ENCODE measurements at places on chromosomes 3 and 15.

DNA sequence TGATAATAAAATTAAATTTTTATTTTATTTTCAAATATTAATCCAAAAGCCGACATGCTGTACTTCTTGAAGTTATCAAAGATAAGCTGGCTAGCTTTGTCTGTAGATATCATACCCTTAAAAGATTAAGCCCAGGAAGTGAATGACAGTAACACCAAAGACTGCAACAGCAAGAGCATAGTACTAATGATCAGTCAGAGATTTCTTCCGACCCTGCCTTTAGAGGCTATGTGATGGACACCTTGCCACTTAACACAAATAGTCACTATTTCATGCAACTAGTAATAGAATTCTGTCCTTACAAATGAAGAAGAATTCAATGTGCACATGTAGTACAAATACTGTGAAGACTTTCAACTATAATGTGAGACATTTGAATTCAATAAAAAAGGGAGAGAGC, 9.3 kb upstream of the MBNL1 start:
- DNase-seq: no peak

DNA sequence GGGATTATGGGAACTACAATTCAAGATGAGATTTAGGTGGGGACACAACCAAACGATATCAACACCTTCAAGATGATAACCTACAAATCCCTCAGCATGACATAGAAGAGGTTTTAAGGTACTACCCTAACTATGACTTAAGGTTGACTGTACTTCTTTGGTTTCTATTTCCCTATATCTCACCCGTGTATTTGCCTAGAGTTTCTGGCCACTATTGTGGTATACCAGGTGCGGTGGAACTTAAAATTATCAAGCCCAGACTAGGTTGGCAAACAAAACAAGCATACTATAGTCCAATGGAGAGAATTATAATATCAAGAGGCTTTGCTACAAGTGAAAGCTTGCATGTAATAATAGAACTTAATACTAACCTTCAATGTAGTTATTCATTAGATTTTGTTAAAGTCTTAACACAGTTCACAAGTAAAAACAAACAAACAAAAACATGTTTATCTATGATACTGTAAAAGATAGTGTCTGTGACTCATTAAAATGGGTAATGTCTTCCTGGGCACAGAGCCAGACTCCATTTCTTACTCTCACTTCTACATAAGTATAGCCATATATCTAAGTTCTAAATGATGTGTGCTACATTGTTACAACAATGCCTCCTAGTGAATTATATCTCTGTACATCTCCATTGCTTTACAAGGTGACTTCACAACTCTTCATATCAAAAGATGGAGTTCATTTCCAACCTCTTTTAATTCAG, 479.1 kb downstream of the ZBBX start:
- no peak for DNase-seq

GRCh38 chr3:145882436-145882835, 278.5 kb downstream of the PLOD2 start:
- no peak for DNase-seq

- no peak for DNase-seq
Observed at GRCh38 chr3:104461431-104461830, 905.3 kb upstream of the ALCAM start.

GRCh38 chr15:47066392-47066791, 650.9 kb upstream of the SEMA6D start:
- DNase-seq: no peak

- DNase-seq: no peak
Observed at GRCh38 chr3:117893638-117894037, 1141.0 kb downstream of the IGSF11 start.

- no peak for DNase-seq
Observed at GRCh38 chr3:125000661-125001060, 55.1 kb downstream of the HEG1 start.

DNA sequence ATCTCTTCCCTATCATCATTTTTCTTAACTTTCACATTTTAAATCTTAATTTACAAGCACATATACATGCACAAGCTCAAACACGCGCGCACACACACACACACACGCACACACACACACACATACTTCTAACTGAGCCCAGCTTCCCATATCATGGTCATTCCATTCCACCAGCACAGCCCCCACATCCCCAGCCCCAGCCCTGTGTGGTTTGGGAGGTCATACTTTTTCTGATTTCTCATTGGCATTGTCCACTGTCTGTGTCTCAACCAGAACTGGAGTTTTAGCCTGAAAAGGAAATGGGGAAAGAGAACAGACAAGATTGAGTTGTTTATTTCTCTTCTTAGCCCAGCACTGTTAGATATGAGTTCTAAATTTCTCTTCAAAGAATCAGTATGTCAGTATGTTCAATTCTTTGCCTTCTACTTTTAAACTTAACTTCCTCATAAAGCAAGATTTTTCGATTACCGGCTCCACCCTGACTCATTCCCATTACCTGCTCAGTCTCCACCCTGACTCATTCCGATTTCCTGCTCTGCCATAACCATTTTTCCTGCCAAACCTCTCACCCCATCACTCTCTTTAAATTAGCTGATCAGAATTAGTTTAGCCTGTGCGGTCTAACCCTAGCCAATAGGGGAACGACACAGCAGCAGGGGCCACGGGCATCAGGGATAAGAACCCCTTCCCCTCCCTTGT, 6.4 kb downstream of the IQCF1 start:
- DNase-seq: no peak

GRCh38 chr3:159301961-159302360, 500.1 kb downstream of the MFSD1 start:
- no peak for DNase-seq

DNA sequence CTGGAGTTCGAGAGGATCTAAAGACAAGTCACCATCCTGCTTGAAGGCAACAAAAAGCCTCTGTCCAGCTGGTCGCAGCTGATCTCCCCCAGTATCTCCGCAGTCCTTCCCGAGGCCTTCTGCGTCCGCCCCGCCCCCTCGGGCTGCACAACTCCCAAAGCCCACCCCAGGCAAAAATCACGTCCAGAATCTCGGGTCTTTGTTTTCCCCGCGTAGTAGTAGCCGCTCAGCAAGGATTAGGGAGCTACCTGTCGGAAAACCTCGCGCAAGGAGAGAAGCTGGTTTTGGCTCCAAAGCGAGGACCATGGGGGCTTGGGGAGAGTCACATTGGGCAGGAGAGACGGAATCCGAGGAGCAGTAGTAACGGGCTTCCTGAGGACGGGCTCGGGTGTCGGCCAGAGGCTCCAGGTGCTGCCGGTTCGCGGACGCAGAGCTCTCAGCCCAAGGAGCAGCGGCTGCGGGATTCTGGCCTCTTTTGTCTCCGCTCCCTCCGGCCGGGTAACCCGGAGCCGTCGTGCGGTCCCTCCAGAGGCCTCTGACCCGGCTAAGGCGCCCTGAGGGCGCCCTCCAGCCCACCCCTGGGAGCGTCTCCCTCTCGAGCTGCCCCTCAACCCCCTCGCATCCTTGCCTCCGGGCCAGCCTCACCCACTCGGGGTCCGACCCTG, 401 bp downstream of the ZSCAN29 start:
- no peak for DNase-seq

DNA sequence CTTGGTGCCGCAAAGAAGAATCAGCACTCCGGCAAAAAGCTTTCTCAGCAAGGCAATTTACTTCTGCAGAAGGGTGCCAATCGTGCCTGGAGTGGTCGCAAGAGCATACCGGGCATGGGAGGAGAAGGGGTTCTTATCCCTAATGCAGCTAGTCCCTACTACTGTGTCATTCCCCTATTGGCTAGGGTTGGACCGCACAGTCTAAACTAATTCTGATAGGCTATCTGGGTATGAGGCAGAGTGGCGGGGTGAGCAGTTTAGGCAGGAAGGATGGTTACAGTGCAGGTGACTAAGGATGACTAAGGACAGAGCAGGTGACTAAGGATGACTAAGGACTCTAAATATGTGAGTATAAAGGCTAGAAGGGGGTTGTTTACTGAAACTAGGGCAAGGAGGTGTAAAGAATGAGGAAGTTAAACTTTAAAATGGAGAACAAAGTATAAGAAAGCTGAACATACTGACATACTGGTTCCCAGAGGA, 52.9 kb downstream of the PGBD4 start:
- no peak for DNase-seq

DNA sequence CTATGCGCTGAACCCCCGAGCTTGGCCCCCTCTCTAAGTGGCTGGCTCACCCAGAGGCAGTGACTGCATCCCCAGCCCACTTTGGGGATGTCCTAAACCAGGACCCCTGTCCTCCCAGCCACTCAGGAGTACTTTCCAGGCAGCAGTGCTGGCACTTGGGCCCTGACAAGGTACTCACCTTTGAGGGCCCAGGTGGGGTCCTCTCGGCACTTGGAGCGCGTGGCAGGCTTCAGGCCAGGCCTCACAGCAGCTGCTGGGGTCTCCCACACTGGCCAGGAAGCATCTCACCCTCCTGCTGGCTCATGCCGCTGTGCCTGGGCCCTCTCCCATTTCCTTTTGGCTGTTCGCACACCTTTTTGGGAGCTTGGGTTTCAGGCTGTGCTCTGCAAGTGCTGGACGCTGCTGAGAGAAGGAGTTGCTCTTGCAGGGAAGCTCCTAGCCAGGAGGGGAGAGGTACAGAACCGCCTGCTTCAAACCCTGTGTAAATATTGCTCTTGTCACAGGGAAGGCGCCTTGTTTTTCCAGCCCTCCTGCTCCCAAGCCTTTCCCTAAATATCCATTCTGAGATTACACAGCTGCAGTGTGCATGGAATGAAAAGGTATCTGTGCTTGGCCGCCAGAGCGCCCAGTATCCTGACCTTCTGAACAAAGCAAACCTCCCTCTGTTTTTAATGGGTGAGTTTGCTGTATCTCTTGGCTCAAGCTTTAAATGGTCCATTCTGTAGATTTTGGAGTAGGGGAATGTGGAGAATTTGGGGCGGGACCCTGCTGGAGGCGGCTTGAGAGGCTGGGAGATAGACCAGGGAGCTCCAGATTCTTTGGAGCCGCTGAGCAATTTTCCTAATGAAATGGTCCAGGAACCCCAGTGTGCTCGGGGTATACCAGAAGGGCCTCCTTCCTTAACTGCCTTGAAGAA, 45.6 kb downstream of the DNASE1L3 start:
- DNase-seq: no peak

DNA sequence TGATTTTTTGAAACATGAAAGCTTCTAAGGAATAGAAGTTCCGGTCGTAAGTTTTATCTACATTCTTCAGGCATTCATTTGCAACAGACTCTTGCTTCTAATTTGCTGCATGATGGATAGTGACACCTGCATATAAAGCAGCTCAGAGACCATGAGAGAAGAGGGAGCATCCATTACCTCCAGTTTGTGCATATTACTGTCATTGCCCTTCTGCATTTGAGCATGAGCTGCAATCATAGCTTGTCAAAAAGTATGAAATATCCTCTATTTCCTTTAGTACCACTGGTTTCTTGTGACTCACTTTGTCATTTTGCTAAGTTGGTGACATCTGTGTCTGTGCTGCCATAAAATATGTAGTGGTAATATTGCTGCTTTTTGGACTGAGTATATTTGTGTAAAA, 160.1 kb upstream of the STAC start:
- DNase-seq: no peak

Measured in T-helper 2 cell treated with Interferon-gamma antibody and Interleukin-4, amounts not matched to agents 5 μg/mL and 100 μg/mL, for 36 hours (primary cell).